ENCODE measurements at places on chromosomes 1 and 21.

- DNase-seq: no peak
These were observed 15.4 kb downstream of the ALG14 start for GRCh38 chr1:95057351-95057750.

DNA sequence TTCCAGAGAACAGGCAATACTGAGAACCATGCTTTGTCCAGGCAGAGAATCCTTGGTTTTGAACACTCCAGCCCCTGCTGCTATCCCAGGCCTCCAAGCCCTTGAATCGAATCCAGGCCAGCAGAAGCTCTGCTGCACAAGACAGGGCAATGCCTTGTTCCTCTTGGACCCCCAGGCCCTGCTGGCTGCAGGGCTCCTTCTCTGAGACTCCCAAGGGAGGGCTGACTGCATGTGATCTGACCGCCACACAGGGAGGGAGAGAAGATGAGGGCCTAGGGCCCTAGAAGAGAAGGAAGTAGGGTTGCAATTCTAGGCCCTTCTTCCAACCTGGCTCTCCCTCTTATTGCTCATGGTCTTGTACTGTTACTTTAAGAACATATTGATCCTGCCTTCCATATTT lies 160.6 kb upstream of the EDN2 start:
- no peak for DNase-seq

- no peak for DNase-seq
These were observed 122.7 kb downstream of the CCDC185 start for GRCh38 chr1:223515926-223516325.

DNA sequence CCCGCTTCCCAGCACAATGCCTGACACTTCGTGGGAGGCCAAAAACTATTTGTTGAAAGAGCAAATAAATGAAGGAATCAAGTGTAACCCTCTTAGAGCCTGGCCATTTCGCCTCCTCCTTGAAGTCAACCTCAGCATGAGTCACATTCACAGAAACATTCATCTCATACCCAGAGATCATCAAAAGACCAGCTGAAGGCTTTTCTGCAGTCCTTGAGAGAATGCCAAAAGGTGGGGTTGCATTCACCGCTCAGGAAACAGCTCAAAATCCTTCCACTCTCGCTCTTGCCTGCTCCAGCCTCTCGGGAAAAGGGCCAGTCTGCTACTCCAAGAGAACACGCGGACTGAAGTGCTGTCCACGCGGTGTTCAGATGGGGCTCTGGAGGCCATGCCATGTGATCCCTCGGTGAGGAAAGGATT lies 90.0 kb downstream of the VWA5B1 start:
- no peak for DNase-seq

DNA sequence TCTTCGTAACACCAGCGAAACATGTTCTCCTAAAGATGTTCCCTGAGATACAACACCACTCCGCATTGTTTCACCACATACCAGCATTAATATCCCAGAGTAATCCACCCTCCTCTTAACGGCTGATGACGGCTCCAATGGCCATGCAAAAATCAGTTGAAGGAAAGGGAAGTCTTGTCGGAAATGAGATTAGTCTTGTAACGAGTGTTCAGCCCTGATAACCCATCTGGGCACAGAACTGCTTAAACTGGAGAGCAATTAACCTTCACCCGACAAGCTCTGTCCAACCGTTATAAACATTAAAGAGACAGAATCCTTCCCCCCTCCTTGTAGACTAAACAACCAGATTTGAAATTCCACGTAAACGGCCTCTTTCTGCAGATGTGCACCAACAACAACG lies 21.9 kb downstream of the ERG start:
- no peak for DNase-seq

- DNase-seq: no peak
These were observed 12.6 kb downstream of the COL6A1 start for GRCh38 chr21:45994086-45994661.

DNA sequence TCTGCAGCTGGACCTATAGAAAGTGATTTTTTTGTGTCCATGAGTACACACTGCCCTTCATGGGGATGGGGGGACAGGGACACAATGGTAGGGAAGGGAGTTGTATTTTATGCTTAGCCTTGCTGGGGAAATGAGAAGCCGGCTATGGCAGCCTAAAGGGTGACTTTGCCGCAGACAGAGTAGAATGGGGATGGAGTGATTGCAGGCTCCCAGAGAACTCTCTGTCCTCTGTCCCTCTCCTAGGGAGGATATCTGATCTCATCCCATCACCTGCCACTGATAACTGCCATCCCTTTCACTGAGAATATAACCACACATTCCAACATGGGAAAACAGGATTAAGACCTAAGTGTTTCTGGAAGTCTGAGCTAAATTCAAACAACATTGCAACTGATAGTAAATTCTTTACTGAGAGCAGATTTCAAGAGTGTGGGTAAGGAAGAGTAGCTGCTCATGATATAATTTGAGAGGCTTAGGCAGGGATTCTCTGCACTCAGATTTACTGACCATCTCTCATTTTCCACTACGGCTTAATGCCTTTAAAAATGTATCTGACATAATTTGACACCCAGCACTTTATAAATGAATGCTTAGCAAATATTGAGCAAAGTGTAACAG lies 13.9 kb downstream of the SH2D1B start:
- DNase-seq: no peak

GRCh38 chr1:84855691-84856630 lies 37.0 kb downstream of the LPAR3 start:
- no peak for DNase-seq

GRCh38 chr1:86489242-86489878 lies 20.6 kb downstream of the CLCA1 start:
- no peak for DNase-seq

GRCh38 chr1:171081314-171081753 lies 9.4 kb upstream of the FMO3 start:
- no peak for DNase-seq

DNA sequence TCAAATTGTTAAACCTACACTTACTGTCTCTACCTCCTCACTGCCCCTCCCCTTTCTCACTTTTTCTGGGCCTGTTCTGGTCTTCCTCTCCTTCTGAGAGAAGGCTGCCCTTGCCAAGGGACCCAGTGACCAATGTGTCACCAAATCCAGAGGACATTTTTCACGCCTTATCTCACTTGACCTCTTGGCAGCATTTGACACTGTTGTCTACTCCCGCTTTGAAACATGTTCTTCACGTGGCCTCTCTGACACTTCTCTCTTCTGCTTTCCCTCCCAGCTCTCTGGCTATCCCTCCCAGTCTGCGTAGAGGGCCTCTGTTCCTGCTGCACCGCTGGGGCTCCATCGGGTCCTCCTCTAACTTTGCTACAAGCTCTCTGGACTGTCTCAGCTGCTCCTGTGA lies 25.3 kb downstream of the KCNQ4 start:
- no peak for DNase-seq

- no peak for DNase-seq
These were observed 53.7 kb upstream of the HMCN1 start for GRCh38 chr1:185680453-185680852.

DNA sequence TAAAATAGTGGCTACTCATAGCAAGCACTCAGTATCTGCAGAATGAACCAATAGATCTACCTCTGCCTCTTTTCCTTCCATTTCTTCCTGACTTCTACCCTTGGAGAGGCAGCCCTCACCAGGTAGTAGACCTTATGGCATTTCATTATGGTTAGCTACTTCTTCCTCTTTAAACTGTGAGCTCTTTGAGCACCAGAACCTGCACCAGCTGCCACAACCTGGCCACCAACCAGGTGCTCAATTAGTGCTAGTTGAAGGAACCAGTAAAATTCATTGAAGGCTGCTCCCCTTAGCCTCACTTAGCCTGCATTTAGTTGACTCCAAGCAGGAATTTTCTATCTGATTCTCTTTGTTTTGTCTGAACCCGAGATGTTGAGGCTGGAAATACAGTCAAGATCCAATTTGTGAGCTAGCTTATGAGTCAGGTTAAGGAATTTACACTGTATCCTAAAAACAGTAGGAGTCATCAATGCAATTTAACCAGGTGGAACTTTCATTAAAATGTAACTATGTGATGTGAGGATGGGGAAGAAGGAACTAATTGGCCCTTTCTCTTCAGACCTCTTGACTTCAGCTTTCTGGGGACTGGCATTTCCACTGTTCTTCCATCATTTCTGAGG lies 81.5 kb upstream of the UBE2U start:
- no peak for DNase-seq

- no peak for DNase-seq
These were observed 385.6 kb downstream of the HLX start for GRCh38 chr1:221264848-221265247.

GRCh38 chr1:178953538-178954324 lies 72.0 kb upstream of the FAM20B start:
- no peak for DNase-seq

DNA sequence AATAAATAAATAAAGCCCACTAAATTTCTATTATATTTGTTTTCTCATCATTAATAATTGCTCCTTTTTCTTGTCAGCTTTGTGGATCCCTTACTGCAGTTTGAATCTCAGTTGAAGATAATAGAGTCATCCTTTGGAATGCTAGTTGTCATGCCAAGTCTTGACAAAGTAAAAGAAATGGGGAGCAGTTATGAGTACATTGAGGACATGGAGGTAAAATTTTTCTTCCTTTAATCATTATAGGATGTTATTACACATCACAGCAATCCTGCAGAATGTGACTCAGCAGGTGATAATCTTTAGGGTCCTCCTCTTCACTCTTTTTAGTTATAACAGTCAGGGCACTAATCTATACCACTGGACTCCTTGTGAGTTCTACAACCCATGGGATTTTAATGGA lies 24.1 kb downstream of the MROH9 start:
- no peak for DNase-seq

DNA sequence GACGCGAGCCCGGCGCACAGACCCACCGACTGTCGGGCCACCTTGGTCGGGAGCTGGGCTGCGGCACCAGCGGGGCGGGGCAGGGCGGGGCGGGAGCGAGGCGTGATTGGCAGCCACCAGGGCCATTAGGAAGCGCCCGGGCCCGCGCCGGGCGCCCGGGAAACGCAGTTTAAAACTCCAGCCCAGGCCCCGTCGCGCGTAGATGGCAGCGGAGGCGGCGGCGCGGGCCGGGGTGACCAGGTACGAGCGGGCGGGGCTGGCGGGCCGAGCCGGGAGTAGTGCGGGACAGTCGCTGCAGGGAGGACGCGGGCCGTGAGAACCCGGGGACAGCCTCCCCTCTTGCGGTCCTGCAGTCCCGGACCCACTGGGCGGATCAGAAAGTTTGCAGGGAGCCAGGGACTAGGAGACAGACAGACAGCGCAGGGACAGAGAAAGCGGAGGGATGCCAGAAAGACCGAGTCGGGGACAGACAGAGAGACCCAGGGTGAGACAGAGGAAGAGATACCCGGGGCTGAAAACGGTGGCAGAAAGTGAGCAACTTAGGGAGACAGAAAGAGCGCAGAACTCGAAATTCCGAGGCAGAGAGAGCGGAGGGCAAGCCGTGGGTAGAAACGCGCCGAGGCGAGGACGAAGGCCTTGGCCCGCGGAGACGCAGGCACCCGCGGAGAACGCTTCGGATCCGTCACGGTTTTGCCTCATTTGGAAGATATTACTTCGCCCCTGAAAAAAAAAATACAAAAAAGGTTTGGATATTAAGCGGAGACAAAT lies at the start of gene DMBX1:
Gene DMBX1, plus strand, starts transcription at position 199 of the 768 bp plus-strand sequence. CDS start 17,175 bp downstream, outside the sequence.
- no peak for DNase-seq

- no peak for DNase-seq
These were observed 2.5 kb upstream of the VAMP3 start for GRCh38 chr1:7768583-7768982.

DNA sequence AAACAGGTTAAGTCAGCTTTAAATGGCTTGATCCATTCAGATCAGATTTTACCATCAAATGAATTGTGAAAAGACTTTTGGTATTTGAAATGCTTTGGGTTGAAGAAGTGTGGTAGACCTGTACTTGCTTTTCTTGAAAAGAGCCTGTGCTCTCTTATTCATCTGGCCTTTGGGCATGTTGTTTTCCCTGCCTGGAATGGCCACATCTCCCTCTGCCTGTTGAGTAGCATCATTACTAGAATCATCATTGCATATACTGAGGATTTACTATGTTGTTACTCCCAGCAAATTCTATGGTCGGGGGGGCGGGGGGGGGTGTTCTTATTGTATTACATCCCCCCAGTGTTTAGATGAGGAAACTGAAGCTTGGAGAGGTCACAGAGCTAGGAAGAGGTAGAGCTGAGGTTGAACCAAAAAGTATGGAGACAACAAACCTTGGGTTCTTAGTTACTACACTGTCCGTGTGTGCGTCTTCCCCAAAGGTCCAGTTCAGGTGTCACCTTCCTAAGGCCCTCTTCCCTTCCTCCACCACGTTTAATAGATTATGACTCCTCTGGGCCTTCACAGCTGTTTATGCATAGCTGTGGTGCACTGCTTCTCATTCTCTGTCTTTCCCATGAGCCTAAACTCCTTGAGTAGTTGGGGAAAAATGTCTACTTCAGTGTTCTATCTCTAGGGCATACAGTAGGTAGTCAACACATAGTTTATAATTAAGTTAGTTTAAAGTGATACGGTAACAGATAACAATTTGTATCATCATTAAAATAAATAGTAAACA lies 246.4 kb upstream of the HOOK1 start:
- DNase-seq: no peak

- no peak for DNase-seq
These were observed 940.6 kb downstream of the TTLL7 start for GRCh38 chr1:83058327-83058726.

GRCh38 chr1:235980976-235981375 lies 83.9 kb downstream of the NID1 start:
- DNase-seq: no peak

DNA sequence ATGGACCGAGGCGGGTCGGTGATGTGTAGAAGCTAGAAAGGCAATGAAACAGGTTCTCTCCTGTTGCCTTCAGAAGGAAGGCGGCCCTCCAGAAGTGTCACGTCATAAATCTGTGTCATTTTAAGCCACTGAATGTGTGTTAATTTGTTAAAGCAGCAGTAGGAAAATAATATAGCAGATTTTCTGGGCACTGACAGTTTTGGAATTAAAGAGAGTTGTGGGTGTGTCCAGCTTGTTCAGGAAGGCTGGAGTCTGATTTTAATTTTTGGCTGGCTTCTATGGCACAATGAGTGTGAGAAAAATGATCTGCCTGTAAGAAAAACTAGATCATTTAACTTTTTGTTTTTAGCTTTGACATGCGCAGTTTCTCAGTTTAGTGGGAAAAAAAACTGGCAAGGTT lies 177.3 kb downstream of the EDEM3 start:
- no peak for DNase-seq

GRCh38 chr1:223653015-223653414 lies 12.5 kb downstream of the CAPN8 start:
- DNase-seq: no peak

- DNase-seq: no peak
These were observed 9.6 kb downstream of the FAAP20 start for GRCh38 chr1:2184934-2185333.

GRCh38 chr1:185474440-185475149 lies 157.6 kb upstream of the IVNS1ABP start:
- DNase-seq: no peak

DNA sequence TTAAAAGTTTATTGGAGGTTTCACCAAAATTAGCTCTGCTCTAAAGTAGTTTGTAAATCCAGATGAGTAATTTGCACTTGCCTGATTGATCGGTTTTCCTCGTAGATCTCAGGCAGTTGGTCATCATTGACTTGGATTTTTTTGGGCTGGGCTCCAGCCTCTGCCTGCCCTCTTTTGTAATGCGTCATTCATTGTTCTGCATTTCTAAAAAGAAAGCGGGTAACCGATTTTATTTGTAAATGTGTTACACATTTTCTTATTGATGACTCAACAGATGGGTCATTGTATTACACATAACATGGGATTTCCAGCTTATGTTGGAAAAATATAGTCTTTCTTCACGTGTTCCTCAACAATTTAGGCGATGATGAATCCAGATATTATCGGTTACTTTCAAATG lies 5.5 kb downstream of the ETS2 start:
- no peak for DNase-seq
